ENCODE measurements at places on chromosomes 3 and 15. TPM values are rescaled to one million over a fixed set of nuclear protein-coding genes. Genes with fewer than 3 reads are reported as not detected.

Gene GPR27
- 2.9 TPM for total RNA-seq

Gene TTLL13
- total RNA-seq, result not detected

Gene EPHB3
- 13.8 TPM for total RNA-seq

Gene SGO1
- not detected for total RNA-seq

Gene SAXO2
- 2.6 TPM for total RNA-seq

Gene RPL14
- 272 TPM for total RNA-seq

Gene PLA1A
- not detected for total RNA-seq

Gene UQCRC1
- total RNA-seq, result 196 TPM

Gene CPLX3
- total RNA-seq, result not detected

Gene HYAL1
- 26.5 TPM for total RNA-seq

Gene GOLGA8M
- total RNA-seq, result 5.0 TPM

Gene FBXW12
- total RNA-seq, result not detected

Gene SCG3
- total RNA-seq, result not detected

Gene GRM7
- not detected for total RNA-seq

Gene SCN11A
- 0.98 TPM for total RNA-seq

Gene ZNF80
- total RNA-seq, result 0.21 TPM

Gene NAA50
- 80.7 TPM for total RNA-seq

Gene SPTSSB
- not detected for total RNA-seq
